NCI-H460 (cell line): ENCODE measurements at places on chromosomes 12 and 14. TPM values are rescaled to one million over a fixed set of nuclear protein-coding genes. Genes with fewer than 3 reads are reported as not detected.

MEG3 gene
- 0.69 TPM in 1 of 2 replicates, not detected in the other for total RNA-seq

B4GALNT3 gene
- 1.4 and 1.7 TPM in 2 replicates for total RNA-seq

PLEKHD1 gene
- total RNA-seq, result not detected in 2 replicates

PHLDA1 gene
- total RNA-seq, result 128 and 136 TPM in 2 replicates

SERPINA12 gene
- not detected in 2 replicates for total RNA-seq

SERPINA4 gene
- total RNA-seq, result not detected in 2 replicates

STXBP6 gene
- total RNA-seq, result 36.9 and 38.4 TPM in 2 replicates

MYO1H gene
- not detected in 2 replicates for total RNA-seq

C12orf54 gene
- not detected in 2 replicates for total RNA-seq

- no peak for DNase-seq
Measured at GRCh38 chr14:38056270-38056669, 151.4 kb upstream of the SSTR1 start.

DNA sequence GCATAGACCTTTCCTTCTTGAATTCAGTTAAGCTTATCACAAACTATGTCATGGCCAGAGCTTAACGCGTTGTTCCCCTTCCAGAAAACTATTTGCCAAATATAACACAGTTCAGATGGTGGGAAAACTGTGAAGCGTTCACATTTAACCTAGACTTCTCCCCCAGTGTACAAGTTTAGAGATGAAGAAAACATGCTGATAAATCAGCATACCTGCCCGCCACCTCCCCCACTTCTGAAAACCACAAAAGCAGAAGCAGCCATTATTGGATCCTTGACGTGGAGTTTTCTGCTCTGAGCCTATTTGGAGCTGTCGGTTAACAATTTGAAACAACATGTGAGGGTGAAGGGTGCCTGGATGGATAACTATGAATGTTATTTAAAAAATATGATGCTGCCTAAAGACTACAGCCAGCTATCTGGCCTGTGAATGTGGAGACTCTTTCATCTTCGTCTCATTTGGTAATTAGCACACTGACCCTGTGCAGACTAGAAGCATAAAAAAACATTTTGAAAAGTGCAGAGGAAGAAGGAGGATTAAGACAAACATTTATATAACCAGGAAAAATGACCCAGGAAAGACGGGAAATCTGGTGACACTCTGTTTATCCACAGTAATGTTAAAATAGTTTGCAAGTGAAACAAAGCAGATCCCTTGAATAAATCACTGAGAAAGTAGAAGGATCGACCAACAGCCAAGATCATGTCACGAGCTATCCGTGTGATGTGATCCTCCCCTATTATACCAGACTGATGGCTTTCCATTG lies 408.2 kb downstream of the AEBP2 start:
- no peak for DNase-seq

- DNase-seq, result no peak
Measured at GRCh38 chr14:63544591-63545299, 1.6 kb upstream of the PPP2R5E start.

- no peak for DNase-seq
Measured at GRCh38 chr12:91551927-91552326, 369.3 kb upstream of the DCN start.

GRCh38 chr14:104126753-104127152 lies 11.6 kb upstream of the KIF26A start:
- no peak for DNase-seq

- DNase-seq, result no peak
Measured at GRCh38 chr14:57319636-57320192, 50.9 kb downstream of the AP5M1 start.

GRCh38 chr12:120680165-120680738 lies 6.7 kb upstream of the MLEC start:
- no peak for DNase-seq

GRCh38 chr12:41277100-41277945 lies 89.2 kb downstream of the PDZRN4 start:
- DNase-seq, result peak; percentile 36

DNA sequence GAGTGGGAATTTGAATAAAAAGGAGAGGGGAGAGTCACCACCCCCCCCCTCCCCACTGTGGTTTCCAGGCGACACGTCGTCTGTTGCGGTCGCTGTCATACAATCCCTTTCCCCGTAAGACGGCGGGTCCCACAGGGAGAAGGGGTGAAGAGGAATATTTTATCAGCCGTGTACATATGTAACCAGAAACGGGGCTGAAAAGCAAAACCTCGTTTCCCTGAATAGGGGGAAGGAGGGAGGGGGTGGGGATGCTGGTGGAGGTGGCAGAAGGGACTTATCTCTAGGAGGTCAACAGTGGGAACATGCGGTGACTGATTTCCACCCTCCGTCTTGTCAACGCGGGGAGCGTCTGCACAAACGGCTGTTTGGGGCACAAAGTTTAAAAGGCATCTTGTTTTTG lies 171.4 kb downstream of the RBM19 start:
- DNase-seq, result no peak

GRCh38 chr14:34365309-34365915 lies 96.6 kb downstream of the SPTSSA start:
- DNase-seq, result peak; percentile 38

DNA sequence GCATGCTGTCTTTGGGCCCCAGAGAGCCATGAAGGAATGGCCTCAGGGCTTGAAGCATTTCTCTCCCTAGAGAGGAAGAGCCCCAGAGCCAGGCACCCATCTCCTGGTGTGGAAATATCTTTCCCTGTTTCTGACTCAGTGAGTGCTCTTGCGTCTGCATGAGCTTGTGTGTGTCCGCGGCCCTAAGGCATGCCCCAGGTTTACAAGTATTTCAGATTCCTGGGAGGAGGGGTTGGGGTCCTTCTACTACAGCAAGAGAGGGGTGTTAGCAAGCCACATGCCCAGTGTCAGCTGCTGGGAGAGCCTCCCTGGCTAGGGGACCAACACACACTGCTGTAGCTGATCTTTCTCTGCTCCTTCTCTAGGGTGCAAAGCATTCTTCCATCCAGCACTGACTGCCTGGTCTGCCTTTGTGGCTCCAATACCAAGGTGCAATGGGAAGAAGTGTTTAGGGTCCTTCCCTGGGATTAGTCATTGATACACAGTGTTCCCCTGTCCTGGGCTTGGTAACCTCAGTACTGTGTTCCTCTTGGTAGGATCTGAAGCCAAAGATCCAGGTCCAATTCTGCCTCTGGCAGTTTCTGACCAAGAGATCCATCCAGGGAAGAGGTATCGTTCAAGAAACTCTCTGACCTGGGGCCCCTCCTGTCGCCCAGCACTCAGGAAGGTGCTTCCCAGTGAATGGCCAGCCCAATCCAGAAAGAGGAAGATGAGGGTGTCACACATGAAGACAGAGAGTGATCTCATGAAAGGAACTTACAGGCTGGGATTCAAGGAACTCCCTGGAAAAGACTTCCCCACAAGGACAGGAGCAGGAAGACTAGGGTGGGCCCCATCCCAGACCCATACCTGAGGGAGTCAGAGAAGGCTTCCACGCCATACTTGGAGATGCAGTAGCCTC lies 3.1 kb downstream of the RDH16 start:
- no peak for DNase-seq

DNA sequence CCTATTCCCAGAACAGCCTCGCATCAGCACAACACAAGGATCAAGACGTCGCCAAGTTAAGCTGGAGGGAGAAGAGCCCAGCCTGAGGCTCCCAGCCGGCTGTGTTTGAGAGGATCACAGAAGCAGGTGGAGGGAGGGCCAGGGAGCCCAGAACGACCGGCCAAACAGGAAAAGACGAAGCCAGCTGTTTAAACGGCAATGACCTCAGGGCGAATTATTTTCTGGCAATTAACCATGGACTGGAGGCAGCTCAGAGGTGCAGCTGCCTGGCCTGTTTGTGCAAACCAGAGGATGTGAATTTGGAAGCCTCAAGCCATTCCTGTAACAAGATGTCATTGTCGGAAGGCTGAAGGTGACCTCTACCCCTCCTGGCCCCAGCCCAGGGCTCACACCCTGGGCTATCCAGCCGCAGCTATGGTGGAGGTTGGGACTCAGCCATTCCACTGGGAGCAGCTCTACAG lies 175.8 kb upstream of the PRMT8 start:
- DNase-seq, result no peak

DNA sequence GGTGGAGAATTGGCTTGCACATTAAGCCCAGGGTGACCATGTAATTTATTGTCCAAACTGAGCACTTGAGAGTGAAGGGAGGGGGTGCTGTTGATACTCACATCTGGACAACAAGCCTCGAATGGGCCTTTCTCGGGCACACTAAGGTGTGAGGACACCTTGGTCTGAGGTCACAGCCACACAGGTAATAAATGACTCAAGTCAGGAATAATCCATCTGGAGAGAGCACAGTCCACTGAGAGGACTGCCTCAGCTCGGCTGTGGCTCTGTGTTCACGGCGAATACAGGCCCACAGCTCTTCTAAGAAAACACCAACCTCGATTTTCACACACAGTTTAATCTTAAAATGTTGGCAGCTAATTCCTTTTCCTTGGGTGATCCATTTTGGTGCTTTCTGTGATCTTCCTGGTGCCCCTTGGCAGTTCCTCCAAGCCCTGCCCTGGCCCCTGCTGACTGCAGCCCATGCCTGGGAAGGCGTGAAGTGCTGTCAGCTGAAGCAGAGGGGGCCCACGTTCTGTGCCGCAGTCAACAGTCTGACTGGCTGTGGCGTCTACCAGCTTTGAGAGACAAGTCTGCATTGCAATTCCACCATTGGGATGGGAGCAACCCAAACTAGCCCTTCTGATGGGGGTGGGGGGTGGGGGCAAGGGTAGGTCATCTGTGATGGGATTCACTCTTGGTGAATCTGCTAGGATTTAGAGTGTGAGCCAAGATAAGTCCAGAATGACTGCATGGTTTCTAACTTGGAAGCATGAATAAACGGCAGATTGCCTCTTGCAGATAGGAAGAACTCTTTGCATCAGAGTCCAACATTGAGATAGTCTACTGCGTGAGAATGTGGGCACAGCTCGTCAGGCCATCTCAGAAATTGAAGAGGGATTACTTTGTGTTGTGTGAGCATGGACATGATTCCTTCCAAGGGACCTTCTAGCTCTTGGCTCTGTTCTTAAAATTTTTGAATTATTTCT lies 42.8 kb downstream of the ZNF664 start:
- DNase-seq, result no peak

- DNase-seq, result no peak
Measured at GRCh38 chr14:75440733-75441477, 13.1 kb downstream of the JDP2 start.

DNA sequence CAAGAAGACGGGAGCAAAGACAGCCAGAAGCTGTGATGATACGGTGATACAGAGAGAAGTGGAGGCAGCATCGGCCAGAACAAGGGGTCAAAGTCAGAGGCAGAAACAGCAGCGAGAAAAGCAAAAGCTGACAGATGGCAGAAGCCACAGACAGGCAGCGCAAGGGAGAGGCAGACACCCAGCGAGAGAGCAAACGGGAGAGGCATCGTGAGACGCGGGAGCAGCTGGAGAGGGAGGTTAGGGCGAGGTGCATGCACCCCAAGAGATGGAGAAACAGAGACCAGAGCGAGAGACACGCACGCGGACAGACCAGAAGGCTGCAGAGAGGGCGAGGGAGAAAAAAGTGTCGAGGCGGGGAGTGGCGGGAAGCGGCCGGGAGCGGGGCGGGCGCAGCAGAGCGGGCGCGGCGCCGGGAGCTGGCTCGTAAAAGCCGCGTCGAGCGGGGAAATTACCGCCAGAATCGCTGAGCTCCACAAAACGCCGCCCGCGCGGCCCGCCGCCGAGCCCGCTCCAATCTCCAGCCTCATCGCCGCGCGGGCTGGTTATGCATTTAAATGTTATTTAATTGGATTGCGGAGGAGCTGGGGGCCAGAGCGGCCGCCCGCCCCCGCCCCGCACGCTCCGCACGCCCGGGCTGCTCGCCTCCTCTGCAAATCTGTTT lies 15.6 kb downstream of the SMUG1 start:
- DNase-seq, result no peak

GRCh38 chr12:132806857-132807256 lies 21.8 kb downstream of the GOLGA3 start:
- DNase-seq, result no peak

GRCh38 chr12:16857456-16857923 lies 251.5 kb upstream of the LMO3 start:
- DNase-seq, result no peak

DNA sequence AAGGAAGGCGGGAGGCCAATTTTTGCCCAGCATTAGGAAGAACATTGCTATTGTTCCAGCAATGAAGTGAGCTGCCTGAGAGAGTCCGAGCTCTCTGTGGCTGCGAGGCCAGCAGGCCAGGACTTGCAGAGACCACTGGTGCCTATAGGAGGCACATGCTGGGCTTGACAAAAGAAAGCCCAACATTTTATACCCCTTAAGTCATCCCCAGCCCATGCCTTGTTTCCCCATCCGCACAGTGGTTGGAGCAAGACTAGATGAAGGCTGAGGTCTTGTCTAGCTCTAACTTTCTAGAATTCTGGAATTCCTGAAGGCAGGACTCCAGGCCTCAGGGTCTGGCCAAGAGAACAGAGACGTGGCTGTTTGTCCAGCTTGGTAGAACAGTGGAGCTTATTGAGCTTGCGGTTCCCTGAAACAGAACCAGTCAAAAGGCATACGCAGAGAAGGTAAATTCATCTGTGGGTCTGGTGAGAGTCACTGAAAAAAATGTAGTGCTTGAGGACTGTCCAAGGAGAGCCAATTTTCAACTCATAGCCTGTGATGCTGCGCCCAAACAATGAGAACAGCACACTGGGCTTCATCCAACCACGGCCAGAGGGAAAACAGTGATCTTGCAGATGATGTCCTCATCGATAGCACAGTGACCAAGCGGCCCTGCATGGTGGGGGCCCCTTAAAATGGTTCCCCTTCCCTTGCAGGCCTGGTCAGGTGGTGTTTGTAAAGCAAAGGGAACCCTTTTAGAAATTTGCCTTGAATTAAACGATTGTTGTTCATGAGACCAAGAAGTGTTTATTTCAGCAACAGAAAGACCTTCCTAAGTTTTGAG lies 27.1 kb upstream of the COL2A1 start:
- no peak for DNase-seq

DNA sequence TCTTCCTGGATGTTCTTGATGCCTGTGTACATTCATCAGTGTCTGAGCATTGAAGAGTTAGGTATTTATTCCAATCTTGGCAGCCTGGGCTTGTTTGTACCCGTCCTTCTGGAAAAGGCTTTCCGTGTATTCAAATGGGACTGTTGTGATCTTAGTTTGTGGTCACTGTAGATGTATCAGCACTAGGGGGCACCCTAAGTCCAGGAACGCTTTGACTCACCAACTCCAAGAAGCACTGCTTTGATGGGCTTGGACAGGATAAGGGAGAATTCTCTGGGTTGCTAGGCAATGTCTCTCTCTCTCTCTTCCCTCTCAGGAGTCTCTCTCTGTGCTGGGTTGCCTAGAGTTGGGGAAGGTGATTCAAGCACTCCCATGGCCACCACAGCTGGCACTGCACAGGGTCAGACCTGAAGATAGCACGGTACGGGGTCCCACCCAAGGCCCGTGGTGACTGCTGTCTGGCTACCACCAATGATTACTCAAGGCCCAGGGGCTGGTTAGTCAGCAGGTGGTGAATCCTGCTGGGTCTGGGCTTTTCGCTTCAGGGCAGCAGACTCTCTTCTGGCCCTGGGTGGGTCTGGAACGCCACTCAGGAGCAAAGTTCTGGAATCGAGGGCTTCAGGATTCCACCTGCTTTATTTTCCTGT lies 211.1 kb upstream of the RGS6 start:
- peak; percentile 51 for DNase-seq

GRCh38 chr14:64812412-64812811 lies 67.3 kb downstream of the SPTB start:
- no peak for DNase-seq
